ENCODE measurements at places on chromosomes 7 and 10. TPM values are rescaled to one million over a fixed set of nuclear protein-coding genes. Genes with fewer than 3 reads are reported as not detected.

- no peak for DNase-seq
These were observed 93.9 kb downstream of the ATXN7L1 start for GRCh38 chr7:105782391-105783042.

DNA sequence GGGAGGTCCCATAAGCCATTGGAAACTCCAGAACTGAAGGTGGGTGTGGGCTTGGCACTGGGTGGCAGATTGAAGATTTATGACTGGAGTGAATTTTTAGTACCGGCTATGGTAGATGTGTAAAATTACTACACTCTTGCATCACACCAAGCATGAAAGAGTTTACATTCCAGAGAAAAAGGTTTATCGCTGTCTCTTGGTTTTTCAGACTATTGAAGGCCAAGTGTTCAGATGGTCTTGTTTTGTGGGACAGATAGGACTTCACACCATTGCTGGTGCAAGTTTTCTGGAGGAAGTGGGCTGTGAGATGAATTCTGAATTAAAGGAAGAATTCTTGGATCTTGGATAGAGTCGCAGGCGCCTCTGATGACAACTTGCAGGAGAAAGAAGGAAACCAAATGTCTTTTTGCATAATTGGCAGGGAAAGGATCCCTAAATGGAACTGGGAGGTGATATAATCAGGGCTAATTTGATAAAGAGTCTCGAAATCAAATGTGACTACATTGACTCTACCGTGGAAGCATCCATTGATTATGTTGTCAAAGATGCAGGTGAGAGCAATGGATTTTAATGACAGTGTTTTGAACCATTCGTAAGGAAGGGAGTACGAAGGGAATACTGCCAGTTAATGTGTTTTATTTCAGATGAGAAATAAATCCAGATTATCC lies 14.2 kb upstream of the NMT2 start:
- no peak for DNase-seq

- no peak for DNase-seq
These were observed 1101.8 kb downstream of the SORCS3 start for GRCh38 chr10:105742923-105743322.

- DNase-seq = no peak
These were observed 23.5 kb downstream of the OGDH start for GRCh38 chr7:44629829-44630522.

DNA sequence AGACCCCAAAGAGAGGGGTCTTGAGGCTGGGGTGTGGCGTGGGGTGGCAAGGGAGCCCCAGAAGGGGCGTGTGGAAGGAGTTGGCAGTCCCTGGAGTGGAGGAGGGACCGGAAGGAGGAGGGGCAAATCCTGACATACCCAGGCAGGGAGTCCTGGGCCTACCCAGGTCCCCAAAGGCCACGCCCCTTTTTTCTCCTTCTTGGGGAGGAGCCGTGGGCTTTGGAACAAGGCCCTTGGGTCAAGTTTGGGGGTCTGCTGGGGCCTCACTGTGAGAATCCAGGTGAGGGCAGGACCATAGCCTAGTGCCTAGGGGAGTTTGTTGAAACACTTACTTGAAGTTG lies 1.2 kb upstream of the SMARCD3 start:
- DNase-seq = no peak

DNA sequence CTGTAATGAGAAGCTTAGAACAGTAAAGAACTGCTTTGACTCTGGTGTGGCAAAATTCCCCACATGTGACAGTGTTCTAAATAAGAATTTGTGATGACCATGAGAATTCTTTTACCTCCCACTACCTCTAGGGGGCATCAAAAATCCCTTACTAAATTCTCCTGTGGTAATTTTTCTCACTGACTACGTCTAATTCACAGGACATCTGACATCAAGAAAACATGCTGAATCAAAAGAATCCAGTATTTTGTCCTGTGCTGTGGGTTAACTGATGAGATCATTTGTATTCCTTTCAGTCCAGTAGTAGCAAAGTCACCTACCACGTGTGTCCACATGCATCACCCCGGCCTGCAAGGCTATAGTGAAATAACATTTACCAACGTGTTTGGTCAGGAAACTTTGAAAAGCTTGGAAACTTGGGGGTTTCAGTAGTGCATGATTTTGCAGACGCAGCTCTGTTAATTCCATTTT lies 103.8 kb downstream of the ATE1 start:
- peak; percentile 90 for DNase-seq

DNA sequence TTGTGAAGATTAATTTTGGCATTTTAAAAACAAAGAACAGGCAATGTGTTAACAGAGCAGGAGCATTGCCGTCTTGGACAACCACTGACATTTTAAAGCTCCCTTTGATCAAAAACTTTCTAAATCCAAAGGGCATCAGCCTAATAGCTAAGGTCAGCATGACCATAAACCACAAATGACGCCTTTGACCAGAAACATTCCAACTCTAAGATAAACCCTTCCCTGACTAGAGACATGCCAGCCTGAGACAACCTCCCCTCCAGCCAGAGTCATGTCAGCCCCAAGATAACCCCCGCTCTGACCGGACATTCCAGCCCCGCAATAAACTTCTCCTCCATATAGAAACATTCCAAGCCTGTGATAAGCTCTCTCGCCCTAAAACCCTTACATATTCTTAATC lies 949.4 kb upstream of the POT1 start:
- DNase-seq = no peak

GRCh38 chr7:29955799-29956486 lies 33.7 kb downstream of the SCRN1 start:
- DNase-seq = peak; percentile 83

DNA sequence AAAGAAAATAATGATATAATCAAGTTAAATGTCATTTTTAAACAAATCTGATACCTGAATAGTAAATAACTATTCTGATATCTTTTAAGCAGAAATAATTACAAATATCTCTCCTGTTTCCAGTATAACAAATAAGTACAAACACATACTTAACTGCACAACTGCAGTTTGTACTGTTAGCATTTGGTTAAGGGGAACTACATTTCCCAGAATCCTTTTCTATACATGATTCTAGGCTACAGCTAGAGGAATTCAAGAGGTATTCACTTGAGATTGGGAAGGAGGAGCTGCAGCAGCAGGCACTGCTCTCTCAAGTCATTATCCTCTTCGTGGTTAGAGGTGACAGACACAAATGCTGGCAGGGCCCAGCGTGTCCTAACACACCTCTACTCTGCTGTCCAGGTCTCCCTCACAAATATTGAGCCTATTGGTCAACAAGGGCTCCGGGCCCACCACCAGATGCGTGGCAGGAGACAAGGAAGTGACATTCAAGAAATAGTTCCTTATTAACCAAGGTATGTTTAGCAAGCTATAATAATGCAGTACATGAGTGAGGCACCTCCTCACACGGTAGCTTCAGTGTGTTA lies 255.1 kb upstream of the MKLN1 start:
- peak; percentile 69 for DNase-seq

DNA sequence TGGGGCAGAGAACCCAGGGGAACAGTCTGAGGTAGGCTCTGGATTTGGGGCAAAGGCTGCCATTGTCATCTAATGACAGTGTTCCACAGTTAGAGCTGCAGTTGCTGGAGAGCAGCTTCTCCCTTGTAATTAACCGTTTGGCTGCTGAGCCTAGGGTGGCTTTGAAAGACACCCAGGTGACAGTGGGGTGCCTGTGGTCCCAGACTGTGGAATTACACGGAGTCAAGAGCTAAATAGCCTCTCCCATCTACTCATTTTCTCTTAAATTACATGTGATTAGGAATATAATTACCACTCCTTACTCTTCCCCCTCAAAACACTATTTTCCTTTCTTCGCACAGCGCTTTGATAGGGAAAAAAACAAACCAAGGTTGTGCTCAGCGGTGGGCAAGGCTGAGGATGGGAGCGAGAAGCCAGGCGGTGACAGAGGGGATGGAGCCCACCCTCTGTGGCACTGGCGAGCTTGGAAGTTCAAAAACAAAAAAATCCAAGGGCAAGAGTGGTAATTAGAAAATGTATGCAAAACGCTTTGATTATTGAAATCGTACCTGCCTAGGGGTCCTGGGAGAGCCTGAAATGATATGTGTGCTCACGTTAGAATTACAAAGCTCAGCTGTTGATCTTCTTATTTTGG lies 44.1 kb downstream of the BAMBI start:
- DNase-seq = no peak

DNA sequence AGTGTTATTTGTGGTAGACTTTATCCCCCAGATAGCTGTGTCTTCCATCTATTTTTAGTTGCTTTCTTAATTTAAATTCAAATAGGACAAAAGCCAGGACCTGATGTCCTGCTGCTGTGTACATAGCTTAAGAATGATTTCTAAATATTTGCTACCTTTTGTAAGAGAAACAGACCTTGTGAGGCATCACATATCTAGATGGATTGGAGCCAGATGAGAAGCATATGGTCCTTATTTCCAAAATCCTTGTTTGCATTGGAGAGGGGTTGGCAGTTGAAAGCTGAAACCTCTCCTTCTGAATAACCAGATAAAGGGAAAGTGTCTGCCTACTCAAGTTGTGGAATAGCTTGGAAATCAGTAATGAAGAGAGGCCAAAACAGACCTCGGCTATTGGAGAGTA lies 50.7 kb upstream of the AMPH start:
- no peak for DNase-seq

DNA sequence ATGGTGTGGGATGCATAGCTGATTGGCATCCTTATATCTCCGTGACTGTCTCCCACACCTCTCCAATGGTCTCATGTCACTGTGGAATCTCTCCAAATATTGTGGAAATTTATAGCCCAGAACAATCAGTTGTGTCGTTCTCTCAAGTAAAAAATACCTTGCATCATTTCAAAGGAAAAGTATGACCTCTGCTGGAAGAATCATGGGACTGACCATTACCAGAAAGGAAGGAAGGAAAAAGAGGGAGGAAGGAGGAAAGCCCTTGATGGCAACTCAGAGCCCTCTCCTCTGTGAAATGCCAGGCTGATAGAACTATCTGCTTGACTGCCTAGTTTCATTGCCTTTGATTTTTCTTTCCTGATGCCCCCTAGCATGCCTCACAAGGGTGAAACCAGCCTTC lies 76.3 kb downstream of the FOXI2 start:
- DNase-seq = no peak

- no peak for DNase-seq
These were observed 50.1 kb upstream of the DRGX start for GRCh38 chr10:49446031-49446430.

GRCh38 chr7:71625545-71625944 lies 493.6 kb downstream of the GALNT17 start:
- no peak for DNase-seq

The NPY gene
- not detected for total RNA-seq

The BLNK gene
- total RNA-seq = 51.7 TPM

The SPAG6 gene
- total RNA-seq = not detected

The SFTPA2 gene
- total RNA-seq = not detected

The ALOX5 gene
- 480 TPM for total RNA-seq

The BICC1 gene
- not detected for total RNA-seq

Measured in Karpas-422 (cell line).